ENCODE measurements at places on chromosomes 13 and 19.
A peak's percentile ranks its signal among the peaks of the same experiment; 100 is the strongest.

DNA sequence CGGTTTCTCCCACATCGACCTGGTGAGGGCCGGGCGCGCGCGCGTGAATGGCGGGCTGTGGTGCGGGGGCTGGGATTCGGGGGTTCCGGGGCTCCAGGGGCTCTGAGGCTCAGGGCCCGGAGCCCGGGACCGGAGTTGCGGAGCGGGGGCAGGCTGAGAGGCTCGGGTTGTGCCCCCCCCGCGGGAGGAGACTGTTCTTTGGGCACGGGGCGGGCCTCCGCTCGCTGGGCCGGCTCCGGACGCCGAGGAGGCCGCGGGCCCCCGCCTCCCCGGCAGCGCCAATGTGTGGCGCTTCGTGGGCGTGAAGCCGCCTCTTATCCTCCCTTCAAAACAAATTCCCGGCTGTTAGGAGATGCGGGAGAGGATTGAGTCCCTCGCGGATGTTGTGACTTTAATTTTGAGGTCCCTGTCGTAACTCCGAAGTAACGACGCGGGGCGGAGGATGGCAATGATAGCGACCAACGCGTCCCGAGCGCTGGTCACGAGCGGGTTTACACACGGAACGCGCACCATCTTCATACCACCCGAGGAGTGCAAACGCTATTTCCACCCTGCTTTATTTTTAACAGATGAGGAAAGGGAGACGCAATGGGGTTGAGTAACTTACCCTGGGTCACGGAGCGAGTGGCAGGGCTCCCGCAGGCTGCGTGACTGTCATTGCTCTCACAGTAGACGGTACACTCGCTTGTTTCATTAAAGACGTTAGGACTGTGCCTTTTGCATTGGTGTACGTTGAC is 536 bp downstream of the UBA2 start:
- peak; percentile 29 for DNase-seq

GRCh38 chr13:87872813-87873212 is 201.6 kb downstream of the SLITRK5 start:
- DNase-seq = no peak

DNA sequence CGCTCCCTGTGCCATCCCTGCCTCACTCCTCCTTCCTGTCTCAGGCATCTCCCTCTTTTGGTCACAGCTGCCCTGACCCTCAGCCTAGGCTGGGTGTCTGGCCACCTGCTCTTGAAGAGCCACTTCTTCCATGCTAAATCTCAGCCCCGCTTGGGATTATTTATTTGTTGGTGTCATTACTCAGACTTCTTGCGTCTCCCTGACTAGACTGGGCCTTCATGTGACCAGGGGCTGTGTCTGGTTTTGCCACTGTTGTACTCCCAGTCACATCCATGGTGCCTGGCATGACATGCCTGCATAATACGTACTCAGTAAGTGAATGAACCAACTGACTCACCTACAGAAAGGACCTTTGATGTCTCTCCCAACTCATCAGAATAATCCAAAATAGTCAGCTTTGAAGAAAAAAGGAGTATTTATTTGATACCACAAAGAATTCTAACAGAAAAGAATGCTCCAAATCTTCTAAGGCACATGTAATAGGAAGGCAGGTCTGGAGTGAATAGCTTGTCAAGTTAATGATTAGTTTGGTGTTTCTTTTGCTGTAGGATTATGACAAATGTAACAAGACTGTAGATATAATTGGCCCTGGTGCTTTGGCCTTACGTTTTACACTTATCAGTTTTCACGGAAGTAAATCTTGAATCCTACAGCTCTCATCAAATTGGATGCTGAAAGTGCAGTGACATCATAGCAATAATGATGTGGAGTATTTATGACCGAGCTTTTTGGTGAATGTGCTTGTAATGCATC is 84.0 kb downstream of the ALOX5AP start:
- no peak for DNase-seq

DNA sequence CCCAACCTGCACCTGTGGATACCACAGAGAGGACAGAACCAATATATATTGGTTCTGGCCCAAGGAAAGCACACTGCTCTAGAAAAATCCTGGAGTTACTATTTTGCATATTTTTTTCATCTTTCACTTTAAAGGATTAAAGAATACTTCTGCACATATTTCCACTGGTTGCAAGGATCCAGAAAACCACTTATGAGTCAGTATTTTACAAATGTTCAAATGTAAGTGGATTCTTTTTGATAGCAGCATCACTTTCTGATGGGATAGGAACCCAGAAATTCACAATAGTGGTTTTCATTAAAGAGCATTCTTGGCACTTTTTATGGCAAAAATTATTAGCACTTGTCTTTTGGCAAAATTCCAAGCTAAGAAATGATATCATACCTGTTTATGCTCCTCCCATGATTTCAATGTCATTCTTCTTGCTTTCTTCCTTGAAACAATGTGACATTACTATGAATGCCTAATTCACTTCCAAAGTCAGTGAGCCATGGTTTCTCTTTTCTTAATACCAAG is 38.2 kb downstream of the MZT1 start:
- DNase-seq = no peak

DNA sequence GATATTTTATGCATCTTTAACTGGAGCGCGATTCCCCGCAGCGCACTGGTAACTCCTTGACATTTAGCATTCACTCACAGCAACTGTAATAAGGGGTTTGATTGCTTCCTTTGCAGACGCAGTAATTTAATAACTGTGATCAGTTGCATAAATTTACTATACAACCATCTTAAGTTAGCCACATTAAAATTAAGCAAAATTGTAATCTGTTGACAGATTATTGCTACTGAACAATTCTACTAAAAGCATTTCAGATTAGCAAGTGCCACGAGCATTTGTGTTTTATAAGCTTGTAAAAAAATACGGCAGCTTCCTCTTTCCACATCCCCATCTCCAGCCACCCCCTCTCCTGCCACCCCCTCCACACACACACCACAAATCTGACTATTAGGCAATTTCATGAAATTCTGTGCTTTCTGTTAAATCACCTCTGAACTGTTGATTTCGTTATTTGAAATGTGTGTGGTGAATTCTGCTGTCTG is 44.4 kb downstream of the TSHZ3 start:
- no peak for DNase-seq

GRCh38 chr19:4690361-4690760 is 20.2 kb upstream of the MYDGF start:
- no peak for DNase-seq

GRCh38 chr19:2732157-2732725 is 7.6 kb downstream of the SLC39A3 start:
- DNase-seq = no peak
